NCI-H1436 (cell line): ENCODE measurements at places on chromosomes 3 and 15.

GRCh38 chr3:29281344-29282241 is 722 bp downstream of the RBMS3 start:
- DNase-seq = no peak

- DNase-seq = no peak
These were observed 76.6 kb downstream of the P3H2 start for GRCh38 chr3:190044142-190044541.

GRCh38 chr3:117674321-117674720 is 964.7 kb downstream of the TUSC7 start:
- no peak for DNase-seq

GRCh38 chr15:38899300-38899699 is 334.7 kb upstream of the RASGRP1 start:
- DNase-seq = no peak

DNA sequence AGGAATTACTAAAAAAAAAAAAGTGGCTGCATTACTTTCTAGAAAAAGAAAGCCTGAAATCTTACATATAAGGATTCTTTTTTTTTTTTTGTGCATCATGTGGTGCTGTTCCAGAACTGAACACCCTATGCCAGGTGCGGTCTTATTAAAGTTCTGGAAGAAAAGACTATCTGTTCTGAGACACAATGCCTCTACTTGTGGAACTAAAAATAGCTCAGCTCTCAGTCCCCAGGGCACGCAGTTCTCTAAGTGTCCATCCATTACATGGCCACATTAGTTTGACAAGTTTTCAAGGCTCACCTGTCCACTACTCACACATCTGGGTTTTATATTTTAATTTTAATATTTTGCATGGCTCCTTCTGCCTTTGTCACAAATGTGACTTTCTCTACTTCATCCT is 126.6 kb upstream of the ADAMTS9 start:
- DNase-seq = no peak

DNA sequence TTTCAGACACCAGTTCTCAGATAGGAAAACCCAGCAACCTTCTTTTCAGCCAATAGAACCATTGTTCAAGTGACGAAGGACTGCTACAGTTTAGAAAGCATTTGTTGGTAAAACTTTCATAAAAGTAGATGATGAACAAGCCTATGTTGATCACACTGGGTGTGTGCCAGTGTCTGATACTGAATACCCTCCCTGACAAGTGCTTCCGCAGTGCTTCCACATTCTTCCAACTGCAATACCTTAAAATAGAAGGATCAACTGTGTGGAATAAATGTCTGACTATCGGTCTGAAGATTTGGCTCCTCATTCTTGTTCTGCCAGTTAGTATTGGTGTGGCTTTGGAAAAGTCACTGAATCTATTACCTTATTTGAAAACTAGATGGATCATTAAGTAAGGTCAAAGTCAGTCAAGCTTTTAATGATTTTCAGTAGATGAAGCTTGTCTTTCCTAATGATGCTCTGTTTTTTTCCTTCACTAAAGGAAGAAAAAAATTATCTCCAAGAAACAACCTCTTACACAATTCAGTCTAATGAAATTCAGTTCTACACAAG is 479.4 kb upstream of the CBLB start:
- DNase-seq = no peak

GRCh38 chr3:49725906-49726681 is 2.3 kb upstream of the GMPPB start:
- no peak for DNase-seq

DNA sequence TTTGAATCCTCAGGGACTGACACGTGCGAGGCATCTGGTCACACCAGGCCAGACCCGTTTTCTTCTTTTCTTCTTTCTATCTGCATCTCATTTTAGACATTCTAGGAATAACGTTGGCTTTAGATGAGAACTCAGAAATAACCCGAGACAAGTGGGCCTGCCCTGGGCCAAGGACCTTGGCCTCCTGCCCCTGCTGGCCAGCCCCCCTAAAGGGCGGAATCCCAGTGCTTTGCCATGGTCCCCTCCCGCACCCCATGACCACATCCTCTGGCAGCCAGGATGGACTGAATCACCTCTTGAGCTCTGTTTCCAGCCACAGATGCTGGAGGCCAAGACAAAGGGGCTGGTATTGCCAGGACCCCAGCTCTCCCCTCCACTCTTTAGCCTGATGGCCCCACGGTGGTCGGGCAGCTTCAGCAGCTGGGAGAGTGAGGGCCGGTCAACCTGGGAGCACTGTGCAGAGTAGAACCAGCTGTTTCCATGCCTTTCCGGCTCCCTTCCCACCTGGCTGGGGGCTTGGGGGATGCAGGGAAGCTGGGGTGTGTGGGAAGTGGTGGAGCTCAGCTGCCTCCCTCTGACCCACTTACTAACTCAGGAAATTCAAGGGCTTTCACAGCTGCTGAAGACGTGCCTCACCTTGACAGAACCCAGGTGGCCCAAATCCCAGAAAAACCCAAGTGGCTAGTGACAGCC is 190.9 kb downstream of the FAM43A start:
- no peak for DNase-seq

DNA sequence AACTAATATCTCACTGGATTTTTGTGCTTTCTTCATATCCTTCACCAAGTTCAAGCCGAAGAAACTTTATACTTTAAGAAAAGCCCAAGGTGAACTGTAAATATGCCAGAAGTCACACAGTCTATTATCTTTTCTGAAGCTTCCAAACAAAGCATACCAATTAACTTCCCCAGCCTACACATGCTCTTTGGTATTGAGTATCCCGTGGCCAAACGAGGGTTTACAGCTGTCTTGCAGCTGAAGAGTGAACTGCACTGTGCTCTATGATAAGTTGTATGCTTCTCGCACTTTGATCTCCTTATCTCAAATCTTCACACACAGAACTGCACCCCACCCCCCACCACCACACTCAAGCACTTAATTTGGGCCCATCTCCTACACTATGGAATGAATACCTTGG is 215.6 kb upstream of the VEPH1 start:
- DNase-seq = no peak

DNA sequence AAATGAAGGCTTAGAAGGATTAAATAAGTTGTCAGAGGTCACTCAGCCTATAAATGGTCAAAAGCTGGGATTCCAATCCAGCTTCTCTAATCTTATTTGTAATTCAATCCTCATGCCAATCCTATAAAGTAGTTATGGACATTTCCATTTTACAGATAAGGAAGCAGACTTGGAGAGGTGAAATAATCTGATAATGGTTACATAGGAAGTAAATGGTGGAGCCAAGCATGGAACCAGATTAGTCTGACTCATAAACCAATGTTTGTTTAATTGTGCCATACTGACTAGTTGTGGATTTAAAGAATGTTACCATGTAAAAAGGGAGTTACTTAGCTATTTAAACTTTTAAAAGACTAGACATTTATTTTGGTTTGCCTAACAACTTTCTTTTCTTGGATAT is 59.7 kb downstream of the KCNAB1 start:
- no peak for DNase-seq

GRCh38 chr3:100426067-100426682 is 24.8 kb downstream of the LNP1 start:
- DNase-seq = no peak
